Vagina (tissue), 2 donors: ENCODE measurements at places on chromosomes 12 and 14.

DNA sequence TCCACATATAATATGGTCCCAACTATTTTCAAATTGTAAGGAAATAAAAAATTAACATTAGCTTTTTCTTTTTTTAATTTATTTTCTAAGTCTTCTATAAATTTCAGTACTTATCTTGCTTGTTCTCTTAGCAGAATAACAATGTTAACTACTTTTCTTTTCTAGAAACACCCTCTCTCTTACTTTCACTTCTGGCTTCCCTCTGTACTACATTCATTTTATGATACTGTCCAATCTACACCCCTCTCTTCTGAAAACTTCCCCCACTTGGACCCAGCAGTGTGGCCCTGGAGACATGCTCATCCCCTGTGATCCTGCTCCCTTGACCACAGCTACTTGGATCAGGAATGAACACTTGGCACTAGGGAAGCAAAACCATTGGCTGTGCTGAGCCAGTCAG is 15.7 kb downstream of the SGPP1 start:
- no peaks in the 10 kb centered on the region for H3K4me1 ChIP-seq
- H3K27ac ChIP-seq, result no peak overlapping the region
- no peak for DNase-seq
- no peak overlapping the region for H3K4me3 ChIP-seq
- no peaks in the 10 kb centered on the region for H3K27me3 ChIP-seq
- peaks cover 7% of the 10 kb centered on the region for H3K36me3 ChIP-seq

DNA sequence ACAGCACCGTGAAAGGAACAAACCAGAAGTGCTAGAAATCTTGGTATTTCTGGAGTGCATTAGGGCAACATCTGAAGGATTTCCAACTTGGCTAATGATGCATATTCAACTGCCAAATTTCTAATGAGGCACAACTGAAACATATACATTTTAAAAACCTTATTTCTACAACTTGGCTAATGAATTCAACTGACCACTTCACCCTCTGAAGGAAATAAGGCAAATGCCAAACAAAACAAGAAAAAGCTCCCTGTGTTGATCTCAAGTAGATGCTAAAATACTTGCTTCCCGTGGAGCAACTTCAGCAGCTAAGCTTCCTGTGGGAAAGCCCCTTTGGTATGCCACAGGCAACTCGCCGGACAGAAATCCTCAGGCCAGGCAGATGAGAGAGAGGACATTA is 167.1 kb downstream of the TTC7B start:
- peaks cover 9% of the 10 kb centered on the region for H3K4me1 ChIP-seq
- no peaks in the 10 kb centered on the region for H3K27me3 ChIP-seq
- H3K4me3 ChIP-seq, result no peak overlapping the region
- no peak overlapping the region for H3K27ac ChIP-seq

DNA sequence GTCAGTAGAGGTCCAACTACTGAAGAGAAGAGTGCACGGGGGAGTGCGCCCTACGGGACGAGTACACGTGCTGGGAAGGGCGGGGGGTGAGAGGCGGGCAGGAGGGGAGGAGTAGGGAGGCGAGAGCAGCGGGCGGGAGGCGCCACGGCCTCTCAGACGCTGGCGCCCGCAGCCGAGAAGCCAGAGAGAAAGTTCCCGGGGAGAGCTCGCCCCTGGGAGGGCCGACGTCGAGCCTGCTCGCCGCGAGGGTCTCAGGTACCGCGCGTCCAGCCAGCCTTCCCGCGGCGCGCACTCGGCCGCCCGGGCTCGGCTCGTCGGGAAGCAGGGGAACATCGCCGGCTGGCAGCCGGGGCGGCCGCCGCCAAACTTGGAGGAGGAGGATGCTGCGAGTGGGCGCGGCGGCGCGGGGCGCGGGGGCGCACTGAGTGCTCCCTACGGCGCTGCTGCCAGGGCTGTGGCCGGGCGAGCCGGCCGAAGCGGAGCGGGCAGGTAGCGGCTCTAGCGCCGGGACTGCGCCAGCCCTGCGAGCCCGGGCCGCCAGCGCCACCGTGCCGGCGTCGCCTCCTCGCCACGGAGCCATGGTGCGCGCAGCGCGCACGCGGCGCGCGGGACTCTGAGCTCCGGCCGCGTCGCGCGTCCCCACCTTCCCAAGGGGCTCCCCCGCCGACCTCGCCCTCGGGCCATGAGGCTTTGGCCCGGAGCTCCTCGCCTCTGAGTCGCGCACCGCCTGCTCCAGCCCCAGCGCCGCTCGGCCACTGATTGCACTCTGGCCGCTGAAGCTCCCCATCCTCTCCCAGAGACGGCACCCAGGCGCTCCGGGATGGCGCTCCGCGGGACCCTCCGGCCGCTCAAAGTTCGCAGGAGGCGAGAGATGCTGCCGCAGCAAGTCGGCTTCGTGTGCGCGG is at the start of gene SLC24A4:
TSS of gene SLC24A4 (plus strand) at position 155 of the 905 bp plus-strand sequence. CDS start at position 821, 666 bp downstream.
- H3K27me3 ChIP-seq, result no peaks in the 10 kb centered on the region
- DNase-seq, result no peak
- H3K4me1 ChIP-seq, result peaks cover 16% of the 10 kb centered on the region
- no peak within 1 kb of the TSS for H3K27ac ChIP-seq

GRCh38 chr12:95829395-95829794 is 29.4 kb upstream of the SNRPF start:
- DNase-seq, result no peak
- no peak overlapping the region for H3K4me3 ChIP-seq
- no peak overlapping the region for H3K27ac ChIP-seq
- H3K4me1 ChIP-seq, result no peaks in the 10 kb centered on the region

DNA sequence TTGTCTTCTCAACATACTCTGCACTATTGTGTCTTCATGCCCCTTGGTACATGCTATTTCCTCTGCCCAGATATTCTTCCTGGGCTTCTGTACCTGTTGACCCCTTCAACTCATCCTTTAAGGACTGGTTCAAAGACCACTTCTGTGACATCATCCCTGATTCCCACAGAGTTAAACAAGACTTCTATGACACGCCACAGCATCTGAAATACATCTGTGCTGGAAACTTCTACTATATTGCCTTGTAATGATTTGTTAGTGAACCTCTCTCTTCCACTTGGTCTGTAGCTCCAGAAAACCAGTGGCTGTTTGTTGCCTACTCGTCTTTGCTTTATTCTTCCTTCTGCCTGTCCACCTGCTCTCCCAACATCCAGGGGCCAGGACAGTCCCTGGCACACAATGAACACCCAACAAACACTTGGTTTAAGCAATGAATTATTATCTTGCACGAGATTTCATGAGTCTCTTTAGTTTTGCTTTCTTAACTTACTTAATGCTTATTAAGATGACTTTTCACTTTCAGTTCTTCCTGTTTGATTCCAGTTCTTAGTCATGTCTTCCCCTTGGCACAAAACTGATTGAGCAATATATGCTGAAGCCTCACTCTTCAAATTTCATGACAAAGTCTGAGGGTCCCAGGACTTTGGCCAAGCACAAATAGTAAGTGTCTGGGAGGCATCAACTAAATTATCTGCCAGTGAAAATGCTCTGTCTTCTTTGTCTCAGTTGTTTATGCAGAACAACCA is 485.9 kb downstream of the APAF1 start:
- H3K36me3 ChIP-seq, result no peaks in the 10 kb centered on the region
- no peak overlapping the region for H3K4me3 ChIP-seq
- H3K4me1 ChIP-seq, result no peaks in the 10 kb centered on the region
- no peak for DNase-seq
- no peaks in the 10 kb centered on the region for H3K27me3 ChIP-seq

- no peaks in the 10 kb centered on the region for H3K36me3 ChIP-seq
- no peak overlapping the region for H3K4me3 ChIP-seq
- H3K27me3 ChIP-seq, result no peaks in the 10 kb centered on the region
- H3K27ac ChIP-seq, result no peak overlapping the region
- H3K4me1 ChIP-seq, result no peaks in the 10 kb centered on the region
- DNase-seq, result no peak
Observed at GRCh38 chr14:55713486-55713885, 133.5 kb downstream of the KTN1 start.

GRCh38 chr12:88844426-88844825 is 264.2 kb upstream of the KITLG start:
- H3K4me1 ChIP-seq, result no peaks in the 10 kb centered on the region
- no peak overlapping the region for H3K4me3 ChIP-seq
- no peak for DNase-seq
- no peaks in the 10 kb centered on the region for H3K36me3 ChIP-seq
- no peak overlapping the region for H3K27ac ChIP-seq

GRCh38 chr12:6083601-6084000 is 40.9 kb downstream of the VWF start:
- no peak overlapping the region for H3K4me3 ChIP-seq
- DNase-seq, result no peak
- H3K27ac ChIP-seq, result no peak overlapping the region
- no peaks in the 10 kb centered on the region for H3K36me3 ChIP-seq
- no peaks in the 10 kb centered on the region for H3K27me3 ChIP-seq

- peak; percentile 58 for DNase-seq
- peaks cover 12% of the 10 kb centered on the region for H3K4me1 ChIP-seq
- H3K27me3 ChIP-seq, result no peaks in the 10 kb centered on the region
- H3K36me3 ChIP-seq, result no peaks in the 10 kb centered on the region
Observed at GRCh38 chr14:101374373-101375338, 186.6 kb upstream of the DIO3 start.

GRCh38 chr12:109513977-109514376 is 36.5 kb downstream of the UBE3B start:
- peaks cover 2% of the 10 kb centered on the region for H3K36me3 ChIP-seq
- no peak for DNase-seq
- no peak overlapping the region for H3K4me3 ChIP-seq
- no peak overlapping the region for H3K27ac ChIP-seq

- H3K27me3 ChIP-seq, result no peaks in the 10 kb centered on the region
- H3K36me3 ChIP-seq, result no peaks in the 10 kb centered on the region
- no peak overlapping the region for H3K27ac ChIP-seq
- H3K4me3 ChIP-seq, result no peak overlapping the region
- no peaks in the 10 kb centered on the region for H3K4me1 ChIP-seq
Observed at GRCh38 chr14:64324895-64325294, 30.7 kb upstream of the ESR2 start.

DNA sequence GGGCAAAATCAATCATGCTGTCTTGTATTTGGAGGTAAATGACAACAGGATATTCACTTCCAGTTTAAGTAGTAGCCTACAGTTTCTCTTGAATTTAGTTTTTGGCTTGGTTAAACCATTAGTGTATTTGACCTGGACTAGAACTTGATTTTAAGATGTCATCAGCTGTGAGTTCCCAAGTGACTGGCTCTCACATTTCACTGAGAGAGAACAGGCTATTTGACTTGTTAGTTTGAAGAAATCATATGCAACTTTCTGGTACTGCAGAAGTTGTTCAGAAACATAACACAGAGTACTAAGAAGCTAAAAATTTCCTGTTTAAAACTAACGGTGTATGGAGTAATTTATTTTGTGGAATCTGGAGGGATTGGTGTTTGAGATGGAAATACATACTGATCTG is 22.3 kb downstream of the MNAT1 start:
- no peaks in the 10 kb centered on the region for H3K36me3 ChIP-seq
- H3K27me3 ChIP-seq, result no peaks in the 10 kb centered on the region
- peaks cover 15% of the 10 kb centered on the region for H3K4me1 ChIP-seq
- no peak overlapping the region for H3K27ac ChIP-seq
